ENCODE measurements at places on chromosomes 7 and 10.

DNA sequence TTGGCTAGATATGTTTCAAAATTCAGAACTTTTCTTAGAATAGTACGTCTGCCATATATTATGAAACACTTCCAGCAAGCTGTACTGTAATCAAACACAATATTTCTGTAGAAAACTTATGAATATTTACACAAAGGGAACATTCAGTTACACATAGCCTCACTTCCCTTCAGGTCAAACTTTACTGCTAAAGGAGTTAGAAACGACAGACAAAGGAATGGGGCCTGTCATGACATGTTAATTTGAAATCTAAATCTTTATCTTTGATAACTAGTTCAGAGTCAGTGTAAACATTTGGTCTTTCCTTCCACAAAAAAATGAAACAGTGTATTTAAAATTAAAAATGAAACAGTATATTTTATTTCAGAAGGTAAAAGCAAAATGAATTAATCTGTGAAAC, 1.0 kb upstream of the CROT start:
- no peak for DNase-seq

DNA sequence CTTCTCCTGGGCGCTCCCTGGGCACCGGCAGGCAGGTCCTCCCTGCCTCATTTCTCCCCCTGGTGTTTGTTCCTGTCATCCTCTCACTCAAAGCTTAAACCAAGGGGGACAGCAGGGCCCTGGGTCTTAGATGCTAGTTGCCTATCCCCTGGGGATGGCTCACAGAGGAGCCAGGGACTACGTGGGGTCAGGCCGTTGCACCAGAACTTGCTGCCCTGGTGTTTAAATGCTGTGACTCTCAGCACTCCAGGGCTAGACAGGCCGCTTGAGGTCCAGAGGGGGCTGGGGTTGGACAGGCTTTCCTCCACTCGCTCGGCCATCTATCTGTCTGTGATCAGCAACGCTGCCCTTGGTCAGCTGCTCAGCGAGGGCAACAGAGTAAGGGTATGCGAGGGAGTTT, 340.3 kb downstream of the CXCL12 start:
- no peak for DNase-seq

DNA sequence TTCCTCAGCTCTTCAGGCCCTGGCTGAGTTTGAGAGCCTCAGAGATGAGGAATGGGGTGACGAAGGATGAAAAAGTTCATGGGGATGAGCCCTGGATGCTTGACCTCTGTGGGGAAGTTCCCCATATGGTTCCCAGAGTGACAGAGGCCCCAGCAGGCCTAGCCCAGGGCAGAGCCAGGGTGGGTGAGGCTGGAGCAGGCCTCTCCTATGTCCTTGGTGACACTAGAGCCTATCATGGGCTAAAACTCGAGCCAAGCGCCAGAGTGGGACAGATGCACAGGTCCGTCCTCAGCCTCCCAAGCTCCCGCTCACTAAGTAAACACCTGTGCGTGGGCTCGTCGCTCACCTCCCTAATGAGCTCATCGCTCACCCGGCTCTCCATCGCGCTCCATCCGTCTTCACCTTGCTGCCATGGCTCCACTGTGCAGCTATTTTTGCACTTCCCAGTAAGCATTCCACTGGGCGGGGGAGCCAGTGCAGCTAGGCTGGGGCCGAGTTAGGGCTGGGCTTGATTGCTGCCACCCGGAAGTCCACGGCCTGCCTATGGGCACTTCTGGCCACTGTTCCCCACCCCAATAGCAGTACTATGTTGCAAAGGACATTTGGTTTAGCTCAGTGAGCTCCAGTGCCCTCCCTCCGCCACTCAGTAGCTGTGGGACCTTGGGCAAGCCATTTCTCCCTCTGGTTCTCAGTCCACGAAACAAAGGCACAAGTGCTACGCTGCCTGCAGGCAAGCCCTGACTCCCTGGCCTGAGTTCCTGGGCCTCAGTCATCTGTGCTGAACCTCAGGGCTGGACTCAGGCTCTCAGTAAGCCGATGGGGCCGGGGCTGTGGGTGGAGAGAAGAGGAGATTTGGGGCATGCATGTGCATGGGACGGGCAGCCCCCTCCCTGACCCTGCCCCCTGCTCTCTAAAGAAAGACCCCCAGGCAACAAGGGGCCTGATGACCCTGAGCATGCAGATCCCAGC, 117.3 kb upstream of the PCBD1 start:
- no peak for DNase-seq

DNA sequence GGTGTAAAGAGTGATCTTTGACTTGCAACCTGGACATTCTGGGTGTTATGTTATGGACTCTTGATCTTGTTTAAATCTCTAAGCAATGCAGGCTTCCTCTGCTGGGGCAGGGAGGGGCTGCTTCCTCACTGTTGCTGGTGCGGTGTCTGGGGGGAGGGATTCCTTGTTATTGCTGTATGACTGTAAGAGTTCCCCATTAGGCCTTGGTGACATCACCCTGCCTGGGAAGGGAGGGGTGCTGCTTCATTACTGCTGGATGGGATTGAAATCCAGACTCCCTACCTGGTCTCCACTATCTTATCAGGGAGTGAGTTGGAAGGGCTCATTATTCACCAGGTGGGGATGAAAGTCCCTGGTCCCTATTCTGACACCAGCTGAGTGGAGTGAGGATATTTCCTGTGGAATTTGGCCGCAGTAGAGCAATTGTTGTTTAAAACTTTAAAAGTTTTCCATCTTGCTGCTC, 8.8 kb downstream of the OGDH start:
- DNase-seq: no peak

- no peak for DNase-seq
Measured at GRCh38 chr7:93890464-93891068, at the start of gene TFPI2. TFPI2 (minus strand) TSS chr7:93890753; CDS start chr7:93890678, 75 bp downstream.

- no peak for DNase-seq
Measured at GRCh38 chr10:101974091-101974971, 81.6 kb downstream of the ARMH3 start.

DNA sequence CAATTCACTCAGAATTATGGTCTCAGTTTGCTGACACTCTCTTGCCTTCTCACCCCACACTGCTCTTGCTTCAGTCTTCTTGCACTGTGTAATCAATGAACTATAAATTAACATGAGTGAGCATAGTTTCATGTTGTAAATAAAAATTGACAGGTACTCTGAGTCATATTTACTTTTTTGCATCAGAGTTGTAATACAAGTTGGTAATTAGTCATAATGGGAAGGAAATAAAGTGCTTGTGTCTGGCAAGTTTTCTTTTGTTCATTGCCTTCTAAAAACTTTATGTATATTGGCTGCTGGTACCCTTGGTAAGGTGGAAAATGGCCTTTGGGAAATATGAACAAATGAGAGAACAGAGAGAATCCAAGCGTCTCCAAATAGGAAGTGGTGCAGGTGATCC, 169.3 kb upstream of the MAGI2 start:
- no peak for DNase-seq

- no peak for DNase-seq
Measured at GRCh38 chr10:106399112-106399511, 765.4 kb downstream of the SORCS1 start.

DNA sequence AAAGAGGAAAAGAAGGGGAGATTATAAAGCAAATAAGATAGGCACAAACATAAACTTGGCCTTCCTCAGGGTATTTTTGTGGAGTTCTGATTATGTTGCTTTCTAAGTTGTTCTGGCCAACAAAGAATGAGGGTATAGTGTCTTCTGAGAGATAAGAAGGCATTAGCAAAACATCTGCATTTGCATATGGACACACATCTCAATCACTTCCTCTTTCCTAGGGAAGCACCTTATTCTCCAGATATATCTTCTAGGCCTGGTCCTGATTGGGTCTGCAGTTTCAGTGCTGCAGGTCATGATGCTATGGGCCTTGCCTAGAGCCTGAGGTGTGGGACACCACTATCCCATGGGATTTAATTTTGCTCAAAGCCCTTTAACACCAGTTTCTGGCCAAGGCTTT, 308.8 kb upstream of the PHYHIPL start:
- DNase-seq: no peak

DNA sequence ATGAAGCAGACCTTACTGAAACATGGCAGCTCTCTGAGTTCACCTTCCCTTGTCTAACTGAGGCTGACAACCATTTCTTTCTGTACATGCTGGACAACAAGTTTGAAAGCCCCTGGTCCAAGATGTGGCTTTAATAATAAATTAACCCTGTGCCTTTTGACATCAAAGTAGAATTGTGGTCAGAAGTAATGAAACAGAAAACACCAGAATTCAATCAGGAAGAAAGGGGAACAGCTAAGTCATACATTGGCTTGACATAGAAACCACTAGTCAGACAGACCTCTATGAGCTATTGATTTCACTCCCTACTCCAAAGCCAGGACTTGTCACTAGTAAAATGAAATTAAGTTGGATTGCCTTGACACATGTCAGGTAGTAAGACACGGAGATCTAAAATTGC, 175.2 kb upstream of the ASAH2 start:
- DNase-seq: no peak

DNA sequence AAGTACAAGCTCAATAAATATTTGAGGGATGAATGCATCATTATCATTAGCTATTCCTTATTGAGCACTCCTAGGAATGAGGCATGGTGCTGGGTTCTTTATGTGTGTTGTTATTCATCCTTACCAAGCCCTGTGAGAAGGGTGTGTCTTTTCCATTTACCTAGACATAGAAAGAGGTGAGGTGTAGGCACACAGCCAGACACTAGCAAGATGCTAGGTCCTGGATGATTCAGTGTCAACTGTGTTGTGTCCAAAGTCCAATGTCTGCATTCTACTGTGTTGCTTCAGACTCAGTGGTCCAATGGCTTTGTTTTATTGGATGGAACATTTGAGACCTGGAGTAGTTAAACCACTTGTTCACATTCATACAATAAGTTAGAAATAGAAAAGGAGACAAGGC, 605.5 kb downstream of the LRMDA start:
- no peak for DNase-seq

GRCh38 chr7:41630741-41631140, 72.1 kb downstream of the INHBA start:
- DNase-seq: no peak

DNA sequence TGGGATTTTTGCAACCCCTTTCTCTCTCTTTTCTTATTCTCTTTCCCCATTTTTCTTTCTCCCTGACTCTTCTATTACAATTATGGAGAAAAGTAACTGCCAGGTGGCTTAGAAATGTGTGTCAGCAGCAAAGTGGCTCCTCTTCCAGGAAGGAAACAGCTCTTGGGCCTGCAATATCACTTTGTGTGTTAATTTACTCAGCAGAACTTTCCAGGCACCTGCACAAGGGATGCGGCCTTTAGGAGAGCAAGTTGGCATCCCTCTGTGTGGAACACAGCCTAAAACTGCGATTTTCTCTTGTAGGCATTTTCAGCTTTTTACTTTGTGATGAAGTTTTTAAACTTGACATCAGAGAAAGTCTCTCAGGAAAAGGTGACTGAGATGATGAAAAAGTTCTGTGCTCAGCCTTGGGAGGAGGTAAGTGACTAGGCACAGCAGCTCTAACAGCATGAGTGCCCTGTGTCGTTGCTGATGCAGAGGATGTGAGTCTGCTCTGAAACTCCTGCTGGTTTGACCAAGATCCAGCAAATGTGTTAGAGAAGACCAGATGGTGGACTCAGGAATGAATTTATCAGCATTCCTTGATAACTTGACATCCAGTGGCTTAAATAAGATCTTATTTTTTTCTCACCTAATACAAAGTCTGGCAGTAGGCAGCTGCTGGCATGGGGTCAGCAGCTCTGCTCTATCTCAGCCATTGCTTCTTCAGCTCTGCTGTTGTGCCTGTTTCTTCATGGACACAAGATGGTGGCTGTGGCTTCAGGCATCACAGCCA, 47.4 kb upstream of the CC2D2B start:
- DNase-seq: no peak

- no peak for DNase-seq
Measured at GRCh38 chr7:135427166-135427565, 82.7 kb downstream of the CNOT4 start.

DNA sequence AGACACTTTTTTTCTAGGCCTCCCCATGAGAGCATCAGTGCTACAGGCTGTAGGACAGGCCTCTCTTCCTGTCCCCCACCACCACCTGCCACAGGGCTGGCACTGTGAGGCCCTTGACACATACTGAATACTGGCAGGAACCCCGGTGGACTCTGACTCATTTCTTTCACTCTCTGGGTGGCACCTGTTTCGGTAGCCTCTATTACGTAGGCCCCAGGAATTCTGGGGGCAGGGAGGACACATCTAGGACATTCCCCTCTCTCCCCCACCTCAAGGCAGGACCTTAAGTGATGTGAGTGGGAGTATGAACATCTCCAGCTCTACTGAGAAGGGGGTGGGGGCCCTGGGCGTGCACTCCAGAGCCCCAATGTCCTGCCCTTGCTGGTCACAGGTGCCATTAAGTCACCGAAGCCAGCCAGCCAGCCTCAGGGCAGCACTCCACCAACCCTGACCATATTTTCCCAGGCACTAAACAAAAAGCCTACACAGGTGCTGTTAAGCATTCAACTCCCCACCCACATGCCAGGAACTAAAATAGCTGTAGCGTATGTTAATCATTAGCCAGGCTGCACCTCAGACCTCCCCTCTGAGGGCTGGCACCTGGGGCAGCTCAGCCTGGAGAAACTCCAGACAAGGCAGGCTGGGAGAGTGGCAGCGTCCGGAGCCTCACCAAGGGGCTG, 8.9 kb downstream of the ANXA11 start:
- no peak for DNase-seq

- DNase-seq: no peak
Measured at GRCh38 chr7:37471619-37472018, 23.0 kb upstream of the ELMO1 start.

DNA sequence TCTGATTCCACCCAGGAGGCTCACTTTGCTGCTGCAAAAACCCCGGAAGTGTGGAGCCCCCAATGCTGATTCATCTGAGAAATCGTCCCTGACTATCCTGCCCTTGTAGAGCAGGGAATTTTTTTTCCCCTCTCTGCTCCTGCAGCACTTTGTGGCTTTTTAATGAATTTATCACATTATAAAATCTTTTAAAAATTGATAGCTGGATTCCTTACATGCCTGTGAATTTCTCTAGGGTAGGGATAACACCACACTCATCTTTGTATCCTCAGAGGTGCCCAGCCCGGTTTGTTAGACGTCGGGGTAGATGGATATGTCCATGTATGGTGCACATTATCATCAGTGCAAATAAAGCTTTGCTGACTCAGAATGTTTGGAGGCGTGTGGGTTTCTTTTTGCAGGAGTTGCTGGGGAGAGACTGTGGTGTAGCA, 185.7 kb downstream of the STK31 start:
- DNase-seq: no peak

GRCh38 chr7:84812021-84812420, 374.8 kb downstream of the SEMA3D start:
- no peak for DNase-seq

GRCh38 chr7:79282882-79283602, 170.4 kb downstream of the MAGI2 start:
- no peak for DNase-seq

DNA sequence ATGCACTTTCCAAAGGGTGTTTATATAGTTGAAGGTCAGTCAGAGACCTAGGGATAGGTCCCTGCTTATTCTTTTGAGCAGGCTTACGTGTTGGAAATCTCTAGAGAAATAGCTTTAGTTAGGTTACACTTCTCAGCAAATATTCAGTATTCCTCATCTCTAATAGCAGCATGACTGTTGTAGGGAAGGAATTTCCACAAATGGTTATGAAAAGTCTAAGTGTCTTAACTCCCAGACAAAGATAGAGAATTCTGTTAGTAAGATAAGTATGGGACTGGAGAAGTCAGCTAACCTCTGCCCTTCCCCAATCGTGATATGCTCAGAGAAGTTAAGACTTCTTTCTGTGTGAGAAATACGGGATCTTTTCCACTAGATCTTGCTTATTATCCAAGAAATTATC, 16.5 kb downstream of the SGPL1 start:
- DNase-seq: no peak

Data from CMK (cell line).